ENCODE measurements at places on chromosomes 3 and 15.

- DNase-seq: no peak
These were observed 75.1 kb upstream of the TRIM42 start for GRCh38 chr3:140602781-140603180.

- no peak for DNase-seq
These were observed 7.2 kb downstream of the CD276 start for GRCh38 chr15:73691396-73691795.

DNA sequence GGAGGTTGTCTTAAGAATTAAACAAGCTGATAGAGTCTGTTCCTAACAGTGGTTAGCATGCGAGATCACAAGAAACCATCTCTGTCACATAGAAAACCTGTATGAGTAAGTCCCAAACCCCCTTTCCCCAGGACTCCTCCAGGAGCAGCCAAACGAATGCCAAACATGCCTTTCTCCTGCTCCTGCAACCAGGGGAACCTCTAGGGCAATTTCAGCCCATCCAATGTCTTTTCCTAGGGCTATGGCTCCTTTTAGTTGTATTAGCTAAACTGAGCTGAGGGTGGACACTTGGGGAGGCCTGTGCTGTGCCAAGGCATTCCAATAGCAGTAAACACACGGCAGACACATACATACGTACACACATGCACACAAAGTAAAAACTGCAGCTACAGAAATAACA lies 36.5 kb upstream of the TIMP4 start:
- no peak for DNase-seq

DNA sequence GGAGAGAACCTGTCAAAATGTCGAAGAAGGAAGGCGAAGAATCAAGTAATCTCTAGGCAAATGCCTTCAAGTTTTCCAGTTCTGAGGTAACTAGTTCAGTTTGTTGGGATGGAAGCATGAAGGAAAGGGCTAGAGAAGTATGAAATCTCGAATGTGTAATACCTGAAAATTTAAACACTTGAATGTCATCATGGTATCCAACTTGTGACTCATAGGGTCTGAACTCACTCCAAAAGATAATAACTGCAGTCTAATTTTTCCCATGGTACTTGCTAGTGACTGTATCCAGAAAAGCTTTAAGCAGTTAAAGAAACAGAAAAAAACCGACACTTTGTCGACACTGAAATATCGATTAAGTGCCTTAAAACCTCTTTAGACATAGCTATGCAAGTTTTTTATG lies 102.9 kb upstream of the CHRM5 start:
- no peak for DNase-seq

DNA sequence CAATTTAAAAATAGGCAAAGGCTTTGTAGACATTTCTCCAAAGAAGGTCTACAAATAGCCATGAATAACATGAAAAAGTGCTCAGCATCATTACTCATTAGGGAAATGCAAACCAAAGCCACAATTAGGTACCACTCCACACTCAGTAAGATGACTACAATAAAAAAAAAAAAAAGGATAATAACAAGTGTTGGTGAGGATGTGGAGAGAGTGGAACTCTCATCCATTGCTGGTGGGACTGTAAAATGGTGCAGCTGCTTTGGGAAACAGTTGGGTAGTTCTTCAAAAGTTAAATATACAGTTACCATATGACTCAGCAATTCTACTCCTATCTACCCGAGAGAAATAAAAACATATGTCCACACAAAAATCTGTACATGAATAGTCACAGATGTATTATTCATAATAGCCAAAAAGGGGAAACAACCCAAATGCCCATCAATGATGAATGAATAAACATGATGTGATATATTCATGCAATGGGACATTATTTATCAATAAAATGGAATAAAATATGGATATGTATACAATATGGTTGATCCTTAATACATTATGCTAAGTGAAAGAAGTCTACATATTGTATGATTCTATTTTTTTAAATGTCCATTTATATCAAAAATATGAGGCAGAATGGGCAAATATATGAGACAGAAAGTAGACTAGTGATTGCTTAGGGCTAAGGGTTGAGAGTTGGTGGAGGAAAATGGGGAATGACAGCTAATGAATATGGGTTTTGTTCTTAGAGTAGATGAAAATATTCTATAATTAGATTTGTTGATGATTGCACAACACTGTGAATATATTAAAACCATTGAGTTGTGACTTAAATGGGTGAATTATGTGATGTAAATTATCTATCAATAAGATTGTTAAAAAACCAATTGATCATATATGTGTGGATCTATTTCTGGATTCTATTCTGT lies 66.1 kb upstream of the SMAD3 start:
- DNase-seq: no peak

GRCh38 chr3:124119056-124119716 lies 127.3 kb upstream of the ROPN1 start:
- DNase-seq: no peak

GRCh38 chr3:111617912-111618601 lies 22.9 kb upstream of the ZBED2 start:
- no peak for DNase-seq

DNA sequence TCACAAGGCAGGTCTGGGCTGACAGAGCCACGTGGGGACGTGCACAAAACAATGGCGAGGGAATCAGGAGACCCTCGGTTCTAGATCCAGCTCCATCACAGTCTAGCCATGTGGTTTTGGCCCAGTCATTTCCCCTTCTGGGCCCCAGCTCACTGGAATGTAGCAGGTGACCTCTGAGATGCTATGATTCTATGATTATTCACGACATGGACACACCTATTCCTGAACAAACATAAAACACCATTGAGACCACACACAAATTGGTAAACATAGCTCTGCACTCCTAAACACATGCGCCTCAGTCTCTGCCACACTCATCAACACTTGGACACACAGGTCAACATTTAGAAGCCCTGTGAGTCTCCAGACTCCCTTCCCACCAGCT lies 9.0 kb downstream of the IGDCC4 start:
- DNase-seq: no peak

- no peak for DNase-seq
These were observed 82.0 kb upstream of the MYRIP start for GRCh38 chr3:39727415-39727814.

DNA sequence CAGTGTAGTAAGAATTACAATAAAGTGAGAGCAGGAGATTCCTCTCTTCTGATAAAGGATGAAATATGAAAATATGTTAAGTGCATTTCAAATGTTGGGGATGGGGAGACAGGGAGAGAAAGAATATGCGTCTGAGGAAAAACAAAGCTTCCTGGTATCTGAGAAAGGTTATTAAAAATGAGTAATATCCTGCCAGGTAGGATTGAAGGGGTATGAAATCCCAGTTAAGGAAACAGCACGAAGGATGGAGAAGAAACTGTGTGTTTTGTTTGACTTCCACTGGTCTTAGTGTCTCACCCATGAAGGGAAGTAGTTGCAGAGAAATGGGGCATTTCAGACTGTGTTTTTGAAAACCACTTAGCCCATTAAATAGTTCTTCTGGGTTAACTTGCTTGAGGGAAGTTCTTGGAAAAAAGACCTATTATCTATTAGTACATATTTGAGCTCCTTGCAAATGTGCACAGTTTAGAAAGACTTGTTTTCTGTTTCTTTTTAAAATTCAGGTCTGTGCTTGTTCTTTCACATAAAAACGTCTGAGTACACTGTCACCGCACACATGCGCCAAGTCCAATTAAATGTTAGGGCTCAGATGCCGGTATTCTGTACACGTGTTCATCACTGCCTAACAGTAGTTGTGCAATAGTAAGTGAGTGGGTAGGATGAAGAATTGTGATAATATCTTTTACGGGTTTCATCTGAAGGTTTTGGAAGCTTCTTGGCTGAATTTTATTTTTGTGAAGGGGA lies 196.1 kb upstream of the P2RY1 start:
- no peak for DNase-seq

DNA sequence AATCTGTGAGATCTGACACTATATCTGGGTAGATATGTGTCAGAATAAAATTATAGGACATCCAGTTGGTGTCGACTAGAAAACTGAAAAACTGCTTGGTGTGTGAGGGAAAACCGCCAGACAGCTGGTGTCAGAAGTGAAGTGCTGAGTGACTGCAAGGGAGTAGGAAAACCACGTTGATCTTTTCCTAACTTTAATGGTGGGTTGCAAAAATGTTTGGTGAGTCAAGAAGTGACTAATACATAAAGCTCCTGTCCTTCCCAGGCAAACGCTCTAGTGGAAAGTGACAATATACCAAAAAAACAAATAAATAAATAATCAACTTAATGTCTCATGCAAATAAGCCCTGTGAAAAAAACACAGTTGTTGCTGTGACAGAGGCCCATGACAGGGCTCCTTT lies 7.3 kb upstream of the CD96 start:
- DNase-seq: no peak

DNA sequence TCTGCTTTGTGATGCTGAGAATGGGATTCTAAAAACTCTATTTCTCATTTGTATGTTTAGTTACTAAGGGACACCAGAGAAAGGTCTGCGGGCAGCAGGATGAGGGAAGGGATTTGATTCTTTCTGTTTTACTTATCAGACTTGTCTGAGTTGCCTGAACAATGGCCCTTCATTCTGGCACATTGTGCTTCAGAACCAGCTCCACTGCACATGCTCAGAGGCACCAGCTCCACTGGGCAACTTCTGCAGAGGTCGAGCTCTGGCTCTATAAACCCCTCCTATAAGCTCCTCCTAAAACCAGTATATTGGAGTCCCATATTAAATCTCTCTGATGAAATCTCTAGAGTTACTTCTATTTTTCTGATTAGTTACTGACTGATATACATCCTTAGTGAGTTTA lies 453.2 kb upstream of the CDIN1 start:
- no peak for DNase-seq

DNA sequence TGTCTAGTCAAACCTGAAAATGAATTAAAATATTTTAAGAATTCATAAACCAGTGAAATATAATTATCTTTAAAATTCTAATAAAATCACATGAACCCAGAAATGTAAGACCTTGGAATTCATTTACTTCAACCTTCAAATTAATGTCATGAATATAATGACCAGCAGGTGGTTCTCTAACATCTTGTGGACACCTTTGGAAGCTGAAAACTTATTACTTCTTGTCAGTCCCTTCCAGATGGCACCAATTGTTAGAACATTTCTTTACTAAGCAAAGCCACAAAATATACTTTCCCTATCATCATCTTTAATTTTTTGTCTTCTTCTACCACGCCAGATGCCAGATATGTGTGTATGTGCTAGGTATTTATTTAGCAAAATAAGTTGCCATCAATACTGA lies 240.0 kb downstream of the MBNL1 start:
- DNase-seq: no peak

GRCh38 chr15:39934397-39935071 lies 619 bp downstream of the EIF2AK4 start:
- no peak for DNase-seq

DNA sequence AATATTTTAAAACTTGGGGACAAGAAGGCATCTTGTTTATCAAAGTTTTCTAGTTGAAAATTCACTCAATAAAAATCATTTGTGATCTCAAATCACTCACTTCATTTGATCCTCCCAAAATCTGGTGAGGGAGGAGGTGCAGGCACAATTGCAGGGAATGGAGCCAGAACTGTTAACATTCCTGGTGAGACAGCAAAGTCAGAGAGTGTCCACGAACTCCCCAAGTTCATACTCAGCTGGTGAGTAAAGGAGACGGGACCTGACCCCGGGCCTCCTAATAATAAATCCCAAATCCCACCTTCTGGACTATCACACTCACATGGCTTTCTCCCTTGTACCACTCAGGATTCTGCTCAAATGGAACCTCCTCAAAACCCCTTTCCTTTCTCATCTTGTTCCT lies 252.3 kb upstream of the LRTM1 start:
- no peak for DNase-seq

- DNase-seq: no peak
These were observed 47.0 kb upstream of the PPIB start for GRCh38 chr15:64209680-64210334.

- DNase-seq: peak; percentile 53
These were observed 17.6 kb upstream of the ALDH1L1 start for GRCh38 chr3:126197854-126198584.

GRCh38 chr15:90839187-90840071 lies 29.0 kb upstream of the FURIN start:
- no peak for DNase-seq

- no peak for DNase-seq
These were observed 6.2 kb downstream of the C15orf62 start for GRCh38 chr15:40775740-40776536.

DNA sequence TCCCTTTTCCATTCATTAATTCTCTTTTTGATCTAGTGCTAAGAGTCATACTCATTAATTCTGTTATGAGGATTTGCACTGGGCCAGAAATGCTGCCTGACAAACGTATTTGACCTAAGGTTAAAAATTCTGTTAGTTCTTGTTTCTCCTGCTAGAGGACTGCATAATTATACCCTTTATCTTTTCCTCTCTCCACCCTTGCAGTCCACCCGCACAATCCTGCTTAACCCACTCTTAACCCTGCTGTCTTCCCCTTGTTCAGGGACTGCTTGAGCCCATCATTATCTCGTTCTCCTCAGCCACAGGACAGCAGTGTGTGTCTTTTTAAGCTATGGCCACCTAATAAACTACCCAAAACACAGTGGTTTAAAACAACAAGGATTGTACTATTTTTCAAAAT lies 31.1 kb upstream of the DYNC1LI1 start:
- DNase-seq: no peak

- no peak for DNase-seq
These were observed 95.0 kb downstream of the NFKBIZ start for GRCh38 chr3:101944308-101944707.

GRCh38 chr3:106566277-106566676 lies 697.5 kb upstream of the CBLB start:
- no peak for DNase-seq

GRCh38 chr15:57308170-57308545 lies 68.1 kb upstream of the CGNL1 start:
- DNase-seq: no peak

GRCh38 chr3:157087780-157088600 lies 72.0 kb downstream of the CCNL1 start:
- DNase-seq: no peak

DNA sequence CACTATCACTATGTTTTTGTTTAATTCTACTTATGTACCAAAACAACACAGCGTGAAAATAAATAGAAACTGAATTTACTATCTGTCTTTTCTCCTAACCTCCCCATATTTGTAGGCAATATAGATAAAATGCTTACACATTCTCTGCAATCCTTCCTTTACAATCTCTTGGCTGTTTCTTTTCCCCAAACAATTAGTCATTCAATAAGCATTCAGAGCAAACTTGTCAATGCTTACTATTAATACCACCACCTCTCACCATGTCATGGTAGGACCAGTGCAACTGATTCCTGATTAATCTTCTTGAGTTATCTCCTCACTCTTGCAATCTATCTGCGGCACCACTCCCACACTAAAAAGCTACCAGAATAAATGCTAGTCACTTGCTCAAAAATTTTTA lies 74.0 kb upstream of the TTBK2 start:
- DNase-seq: no peak

- DNase-seq: no peak
These were observed 354.8 kb upstream of the DNAJC19 start for GRCh38 chr3:181344331-181344730.

DNA sequence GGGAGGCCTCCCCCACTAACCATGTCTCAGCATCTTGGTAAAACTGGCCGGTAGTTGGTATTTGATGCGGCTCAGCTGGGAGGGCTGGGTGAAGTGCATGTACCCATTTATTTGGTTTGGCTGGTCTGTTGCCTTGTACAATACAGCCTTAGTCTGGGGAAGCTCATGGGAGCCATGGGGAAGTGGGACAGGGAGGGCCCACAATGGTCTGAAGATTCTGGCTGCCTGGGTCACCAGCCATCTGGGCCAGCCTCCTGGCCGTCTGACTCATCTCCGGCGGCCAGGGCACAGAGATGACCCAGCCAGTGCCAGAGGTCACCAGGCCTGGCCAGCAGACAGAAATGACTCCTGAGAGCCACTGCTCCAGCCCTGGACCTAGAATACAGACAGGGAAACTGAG lies 51.6 kb upstream of the SMAD6 start:
- DNase-seq: no peak

All from NK-92 treated with Interleukin-12 subunit alpha and Interleukin-12 subunit beta, amount 100 ng/mL, for 24 hours (cell line).